ENCODE measurements at places on chromosomes 6 and 20. TPM values are rescaled to one million over a fixed set of nuclear protein-coding genes. Genes with fewer than 3 reads are reported as not detected.

Gene HLA-F
- total RNA-seq: 10.5 TPM

Gene TRIM10
- total RNA-seq: under 0.01 TPM

Gene OR2H2
- not detected for total RNA-seq

- DNase-seq: no peak
Observed at GRCh38 chr6:121335087-121336008, 1.1 kb upstream of the TBC1D32 start.

DNA sequence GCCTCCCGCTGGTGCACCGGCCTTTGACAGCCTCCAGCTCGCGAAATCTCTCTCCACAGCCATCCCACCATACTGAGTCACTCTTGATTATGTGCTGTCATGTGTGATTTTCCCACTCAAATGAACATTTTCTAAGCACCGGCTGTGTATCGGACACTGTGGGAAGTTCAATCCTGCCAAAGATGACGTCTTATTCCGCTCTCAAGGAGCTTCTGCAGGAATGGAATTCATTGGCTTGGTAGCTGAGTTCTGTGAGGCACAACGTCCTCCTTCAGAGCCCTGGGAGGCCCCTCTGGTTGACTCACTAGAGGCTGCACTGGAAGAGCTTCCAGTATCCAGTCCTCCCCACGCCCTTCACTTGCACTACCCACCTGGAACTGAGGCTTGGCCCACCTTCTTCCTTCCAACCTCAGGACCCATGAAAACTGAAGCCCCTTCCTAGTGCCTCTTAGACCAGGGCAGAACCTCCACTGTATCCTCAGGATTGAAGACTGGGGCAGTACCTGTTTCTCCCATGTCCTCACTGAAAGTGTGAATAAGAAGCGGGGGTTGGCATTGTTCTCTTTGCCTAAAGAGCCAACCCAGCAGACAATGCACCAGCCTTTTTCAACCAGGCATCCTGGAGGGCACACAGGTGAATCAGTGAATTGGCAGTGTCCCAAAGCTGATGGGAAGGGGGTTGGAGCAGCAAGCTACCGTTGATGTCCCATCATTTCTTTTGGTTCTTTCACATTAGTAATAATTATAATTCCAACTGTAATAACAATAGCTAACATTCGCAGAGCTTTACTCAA lies 1.7 kb downstream of the UNC5CL start:
- no peak for DNase-seq

DNA sequence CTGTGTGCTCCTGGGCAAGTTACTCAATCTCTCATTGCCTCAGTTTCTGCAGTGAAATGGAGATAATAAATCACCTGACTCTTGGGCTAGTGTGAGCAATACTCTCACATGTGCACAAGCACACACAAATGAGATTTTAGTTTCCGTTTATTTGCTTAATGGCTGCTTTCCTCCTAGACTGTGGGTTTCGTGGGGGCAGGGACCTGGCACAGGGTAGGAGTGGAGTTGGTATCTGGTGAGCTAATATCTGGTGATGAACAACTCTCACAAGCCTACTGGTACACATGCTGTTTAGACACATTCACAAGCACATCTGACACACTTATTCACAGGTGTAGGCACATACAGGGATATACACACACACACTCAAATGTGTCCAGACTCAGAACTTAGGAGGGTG lies 73.8 kb downstream of the TOX2 start:
- DNase-seq: no peak

- no peak for DNase-seq
Observed at GRCh38 chr20:32898729-32899128, 40.0 kb downstream of the EFCAB8 start.

- peak; percentile 94 for DNase-seq
Observed at GRCh38 chr6:26031595-26032339, 55.5 kb upstream of the HFE start.
